ENCODE measurements at places on chromosomes 12 and 14.
A peak's percentile ranks its signal among the peaks of the same experiment; 100 is the strongest.

DNA sequence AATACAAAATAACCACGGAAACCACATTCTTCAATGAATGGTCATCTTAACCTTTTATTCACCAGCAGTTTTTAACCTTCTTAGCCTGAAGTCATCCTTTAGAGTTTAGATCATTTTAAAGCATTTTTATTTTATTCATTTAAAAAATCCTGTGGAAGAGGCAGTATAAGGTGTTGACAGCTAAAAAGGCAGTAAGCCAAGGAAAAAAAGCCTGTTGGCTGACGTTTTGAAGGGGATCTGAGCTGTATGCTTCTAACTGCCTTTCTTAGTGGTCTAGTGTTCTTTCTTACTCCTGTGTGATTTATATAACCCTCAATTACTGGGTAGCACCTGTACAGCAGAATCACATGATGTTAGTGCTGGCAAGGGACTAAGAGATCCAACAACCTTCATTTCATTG lies 438.3 kb upstream of the SEL1L start:
- DNase-seq, result no peak

DNA sequence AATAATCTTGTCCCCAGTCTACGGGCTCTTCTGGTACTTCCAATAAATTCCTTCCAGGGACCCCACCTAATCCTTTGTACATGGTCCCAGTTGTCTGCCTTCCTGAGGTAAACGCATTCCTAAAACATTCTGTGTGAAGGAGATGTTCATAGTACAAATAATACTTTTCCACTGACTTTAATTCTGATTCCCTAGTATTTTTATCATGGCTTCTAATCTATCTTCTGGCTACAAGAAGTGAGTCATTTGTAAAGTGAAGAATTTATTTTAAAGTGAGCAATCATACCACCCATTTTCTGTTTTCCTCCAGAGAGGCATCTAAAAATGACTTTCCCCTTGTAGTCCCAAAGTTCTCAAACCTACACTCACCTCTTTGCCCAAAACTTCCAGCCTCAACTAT lies 65.9 kb upstream of the NUDT4 start:
- DNase-seq, result no peak

DNA sequence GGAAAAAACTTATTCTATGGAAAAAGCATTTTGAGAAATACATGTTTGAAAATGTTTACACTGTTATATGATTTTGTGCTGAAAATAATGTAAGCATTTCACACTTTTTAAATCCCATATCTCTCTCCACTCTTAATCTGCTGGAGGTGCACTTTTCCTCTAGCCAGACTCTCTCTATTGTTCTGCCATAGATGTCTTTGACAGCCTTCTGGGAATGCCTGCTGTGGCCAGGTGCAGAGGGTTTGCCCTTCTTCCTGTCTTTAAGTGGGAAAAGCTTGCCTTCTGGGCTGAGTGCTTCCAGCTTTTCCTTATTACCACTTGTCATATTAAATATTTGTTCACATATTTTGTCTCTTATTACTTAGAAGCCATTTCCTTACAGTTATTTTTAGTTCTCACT lies 60.1 kb upstream of the PPM1H start:
- no peak for DNase-seq

GRCh38 chr12:65536876-65537681 lies 258.6 kb downstream of the MSRB3 start:
- no peak for DNase-seq

DNA sequence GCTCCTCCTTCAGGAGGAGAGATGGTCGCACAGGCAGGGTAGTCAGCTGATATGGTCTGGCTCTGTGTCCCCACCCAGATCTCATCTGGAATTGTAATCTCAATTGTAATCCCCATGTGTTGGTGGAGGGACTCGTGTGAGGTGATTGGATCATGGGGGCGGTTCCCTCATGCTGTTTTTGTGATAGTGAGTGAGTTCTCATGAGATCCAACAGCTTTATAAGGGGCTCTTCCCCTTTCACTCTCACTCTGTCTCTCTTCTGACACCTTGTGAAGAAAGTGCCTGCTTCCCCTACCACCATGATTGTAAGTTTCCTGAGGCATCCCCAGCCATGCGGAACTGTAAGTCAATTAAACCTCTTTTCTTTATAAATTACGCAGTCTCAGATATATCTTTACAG lies 218.9 kb upstream of the TMTC1 start:
- DNase-seq, result no peak

- no peak for DNase-seq
Measured at GRCh38 chr14:94775091-94775870, 5.4 kb upstream of the GSC start.

- peak; percentile 38 for DNase-seq
Measured at GRCh38 chr12:53207042-53207441, at the start of gene ITGB7. Gene ITGB7, minus strand, starts transcription at chr12:53207251. Its CDS starts 6,808 bp downstream, at chr12:53200443.

DNA sequence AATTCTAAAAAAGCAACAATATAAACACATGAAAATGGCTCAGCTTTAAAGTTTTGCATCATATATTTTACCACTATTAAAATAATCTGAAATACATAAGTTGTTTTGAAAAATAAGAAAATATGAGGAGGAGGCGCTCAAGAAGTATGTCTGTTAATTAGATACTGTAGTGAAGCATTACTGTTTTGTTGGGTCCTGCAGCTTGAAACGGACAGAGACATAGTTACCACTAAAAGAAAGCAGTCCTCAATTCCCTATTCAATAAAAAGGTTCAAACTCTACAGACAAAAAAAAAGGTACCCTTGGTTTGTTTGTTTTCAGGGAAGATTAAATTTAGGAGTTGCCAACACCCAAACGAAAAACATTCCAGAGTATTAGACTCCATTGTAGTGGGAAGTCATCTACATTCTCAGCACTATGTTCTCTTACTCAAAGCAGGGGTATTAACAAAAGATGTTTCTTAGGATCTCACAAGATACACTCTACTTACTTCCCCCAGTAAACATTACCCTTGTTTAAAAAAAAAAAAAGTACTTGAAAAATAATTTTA lies 3.0 kb downstream of the PAWR start:
- DNase-seq, result no peak

DNA sequence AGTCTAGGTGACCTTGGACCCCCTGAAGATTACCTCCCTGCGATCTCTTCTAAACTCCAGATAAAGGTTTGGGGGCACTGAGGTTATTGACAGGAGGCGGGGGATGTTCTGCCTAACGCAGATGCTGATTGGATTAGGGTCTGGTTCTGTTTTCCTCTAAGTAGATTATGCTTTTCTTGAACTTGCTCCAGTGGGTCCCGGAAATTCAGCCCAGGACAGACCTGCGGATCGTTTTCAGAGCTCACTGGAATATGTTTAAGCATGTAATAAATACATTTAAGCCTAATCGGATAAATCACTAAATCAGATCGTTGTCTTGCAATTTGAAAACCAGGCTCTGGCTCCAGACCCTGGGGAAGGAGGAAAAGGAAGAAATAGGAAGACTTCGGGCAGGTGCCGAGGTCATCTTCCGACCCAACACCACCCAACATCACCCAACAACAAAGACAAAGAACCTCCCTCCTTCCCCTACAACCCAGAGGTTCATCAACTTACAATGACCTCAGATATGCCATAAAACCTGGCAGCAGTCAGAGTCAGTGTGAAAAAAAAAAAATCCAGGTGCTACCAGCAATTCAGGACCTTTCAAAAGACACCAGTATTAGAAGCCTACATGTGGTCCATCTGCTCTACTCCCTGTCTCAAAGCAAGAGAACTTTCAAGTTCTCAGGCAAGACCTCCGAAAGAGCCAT lies 148.4 kb downstream of the KSR2 start:
- DNase-seq, result no peak

DNA sequence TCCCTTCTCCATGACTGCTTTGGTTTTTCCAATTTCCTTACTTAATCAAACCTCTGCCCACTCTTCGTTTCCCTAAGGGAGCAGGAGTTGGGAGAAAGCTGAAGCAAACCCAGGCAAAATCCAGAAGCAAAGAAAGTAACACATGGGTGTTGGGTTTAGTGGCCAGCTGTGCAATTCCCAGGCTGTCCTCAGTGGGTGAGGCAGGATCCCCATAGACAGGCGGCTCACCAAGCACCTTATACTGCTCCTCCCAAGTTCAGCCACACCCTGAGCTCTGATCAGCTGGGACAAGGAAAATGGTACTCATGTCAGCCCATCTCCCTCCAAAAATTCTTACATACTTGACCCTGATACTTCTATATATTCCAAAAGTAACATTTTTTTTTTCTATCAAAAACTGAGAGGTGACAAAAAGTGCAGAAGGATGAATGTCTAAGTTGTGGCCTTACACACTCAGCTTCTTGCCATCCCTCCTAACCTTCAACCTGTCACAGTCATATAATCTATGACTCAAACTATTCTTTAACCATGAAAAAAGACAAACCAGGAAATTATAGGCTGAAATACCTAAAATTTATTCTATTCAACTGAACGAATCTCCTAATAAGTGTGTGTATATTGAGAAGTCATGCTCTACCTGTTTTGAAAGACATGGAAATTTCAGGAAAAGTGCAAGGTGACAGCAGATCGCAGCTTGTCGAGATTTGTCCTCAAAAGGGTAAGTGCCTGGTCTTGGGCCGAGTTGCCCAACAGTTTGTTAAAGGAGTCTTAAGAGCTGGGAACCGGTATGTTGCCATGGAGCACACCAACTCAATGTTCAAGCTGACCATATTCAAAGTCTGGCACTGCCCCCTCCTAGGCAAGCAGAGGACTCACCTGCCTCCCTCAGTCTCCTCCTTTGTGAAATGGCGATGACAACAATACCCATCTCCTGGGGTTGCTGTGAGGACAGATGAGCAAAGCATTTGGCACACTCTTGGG lies 17.6 kb upstream of the ZFP36L1 start:
- DNase-seq, result no peak

- DNase-seq, result no peak
Measured at GRCh38 chr14:86944434-86944833, 1048.5 kb downstream of the GALC start.

- no peak for DNase-seq
Measured at GRCh38 chr14:20388159-20388558, 25.1 kb downstream of the TEP1 start.

GRCh38 chr14:65927931-65928356 lies 515.4 kb downstream of the FUT8 start:
- DNase-seq, result peak; percentile 53

- no peak for DNase-seq
Measured at GRCh38 chr14:58341152-58341748, 42.9 kb downstream of the ARID4A start.

GRCh38 chr12:93785249-93786010 lies 108.3 kb downstream of the CRADD start:
- peak; percentile 17 for DNase-seq

DNA sequence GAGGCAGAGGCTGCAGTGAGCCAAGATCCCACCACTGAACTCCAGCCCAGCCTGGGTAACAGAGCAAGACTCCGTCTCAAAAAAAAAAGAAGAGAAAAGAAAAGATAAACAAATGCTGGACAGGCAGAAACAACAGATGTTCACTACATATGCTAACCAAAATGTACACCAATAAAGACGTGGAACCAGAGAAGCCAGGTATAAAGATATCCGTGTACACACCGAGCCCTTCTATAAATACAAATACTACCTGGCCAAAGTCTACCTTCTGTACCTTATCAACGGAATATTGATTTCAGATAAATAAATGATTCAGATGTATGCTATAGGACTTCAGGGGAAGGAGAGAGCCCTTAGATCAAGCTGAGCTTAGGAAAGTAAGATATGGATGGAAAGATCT lies 10.8 kb upstream of the KRT8 start:
- no peak for DNase-seq

DNA sequence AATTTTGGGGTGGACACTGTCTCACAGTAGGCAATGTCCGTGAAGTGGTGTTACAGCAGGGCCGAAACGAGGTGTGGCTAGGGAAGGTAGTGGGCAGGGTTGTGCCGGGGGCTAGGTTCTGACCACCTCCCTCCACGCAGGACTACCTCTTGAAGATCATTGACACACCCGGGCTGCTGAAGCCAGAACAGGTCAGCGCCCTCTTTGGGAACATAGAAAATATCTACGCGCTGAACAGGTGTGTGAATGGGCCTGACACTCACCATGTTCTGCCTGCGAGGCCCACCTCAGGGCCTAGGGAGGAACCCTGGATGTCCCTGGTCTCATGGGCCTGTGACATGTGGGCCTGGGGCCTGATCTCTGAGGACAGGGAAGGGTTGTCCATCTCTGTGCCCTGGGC lies 24.6 kb downstream of the PLEKHG3 start:
- no peak for DNase-seq

DNA sequence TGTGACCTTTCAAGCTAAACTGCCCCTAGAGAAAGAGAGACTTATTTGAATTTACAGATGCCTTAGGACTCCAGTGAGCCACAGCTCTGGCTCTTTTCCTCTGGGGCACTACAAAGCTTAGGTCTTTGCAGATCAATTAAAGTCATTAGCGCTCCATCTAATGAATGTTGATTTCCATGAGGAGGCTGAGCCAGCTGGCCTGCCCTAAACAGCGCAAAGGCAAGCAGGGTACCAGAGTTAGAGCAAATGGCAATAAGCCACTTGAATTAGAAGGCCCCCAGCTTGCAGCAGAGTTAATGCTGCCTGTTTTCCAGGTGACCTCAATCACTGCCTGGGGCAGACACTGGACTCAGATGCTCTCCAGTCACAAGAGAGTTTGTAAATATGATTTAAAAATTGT lies 695.3 kb downstream of the DIO2 start:
- DNase-seq, result no peak

- no peak for DNase-seq
Measured at GRCh38 chr12:19800884-19801283, 361.6 kb downstream of the AEBP2 start.

GRCh38 chr12:118059341-118060191 lies 1.4 kb downstream of the WSB2 start:
- DNase-seq, result no peak

DNA sequence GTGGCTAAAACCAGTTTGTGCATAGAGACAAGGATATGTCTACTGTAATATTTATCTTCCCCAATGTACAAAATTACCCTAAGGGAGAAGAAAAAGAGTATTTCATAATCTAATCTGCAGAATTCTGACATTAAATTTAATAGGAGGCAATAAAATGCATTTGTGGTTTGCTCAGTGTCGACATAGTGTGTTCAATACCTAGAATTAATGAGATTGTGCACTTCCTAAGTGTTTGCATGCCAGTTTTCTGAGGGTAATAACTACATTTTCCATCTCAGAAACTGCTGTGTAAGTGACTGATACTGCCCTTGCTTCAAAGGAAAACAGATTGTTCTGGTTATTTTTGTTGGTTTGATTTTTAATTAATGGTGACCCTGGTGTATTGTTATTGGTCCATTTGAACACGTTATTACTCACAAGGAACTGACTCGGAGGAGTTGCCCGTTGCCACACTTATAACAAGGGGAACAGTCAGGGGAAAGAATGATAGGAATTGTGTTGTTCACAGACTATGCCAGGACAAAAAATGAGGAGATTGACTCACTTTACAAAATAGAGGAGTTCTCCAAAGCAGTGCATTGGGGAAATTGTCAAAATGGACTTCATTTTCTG lies 960.3 kb upstream of the TMEM132C start:
- no peak for DNase-seq

- DNase-seq, result no peak
Measured at GRCh38 chr12:108691998-108692808, 39.1 kb downstream of the CORO1C start.

DNA sequence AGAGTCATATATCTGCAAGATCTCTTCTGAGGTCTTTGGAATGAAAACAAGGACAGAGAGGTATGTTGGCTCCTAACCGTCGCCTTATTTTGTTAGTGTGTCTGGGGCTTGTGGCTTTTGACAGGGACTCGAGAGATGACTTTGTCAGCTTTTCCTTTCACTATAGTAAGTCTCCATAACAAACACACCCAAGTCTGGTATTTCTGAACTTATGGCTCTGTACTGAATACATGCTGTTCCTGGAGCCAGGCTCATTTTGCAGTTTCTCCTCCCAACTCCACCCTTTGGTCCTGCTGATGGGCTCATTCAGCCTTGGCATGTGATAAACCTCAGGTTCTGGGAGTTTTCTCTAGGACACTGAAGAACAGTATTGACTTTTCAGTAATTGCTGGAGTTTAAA lies 27.7 kb upstream of the TMED10 start:
- no peak for DNase-seq

Measured in stimulated activated CD8-positive, alpha-beta memory T cell treated with anti-CD3 and anti-CD28 coated beads, Interleukin-4, amount 100 ng/mL, for 1 hour (primary cell).